LHCN-M2 (cell line): ENCODE measurements at places on chromosomes 5 and 9.

- DNase-seq = no peak
Observed at GRCh38 chr9:13447843-13448422, 168.4 kb upstream of the MPDZ start.

DNA sequence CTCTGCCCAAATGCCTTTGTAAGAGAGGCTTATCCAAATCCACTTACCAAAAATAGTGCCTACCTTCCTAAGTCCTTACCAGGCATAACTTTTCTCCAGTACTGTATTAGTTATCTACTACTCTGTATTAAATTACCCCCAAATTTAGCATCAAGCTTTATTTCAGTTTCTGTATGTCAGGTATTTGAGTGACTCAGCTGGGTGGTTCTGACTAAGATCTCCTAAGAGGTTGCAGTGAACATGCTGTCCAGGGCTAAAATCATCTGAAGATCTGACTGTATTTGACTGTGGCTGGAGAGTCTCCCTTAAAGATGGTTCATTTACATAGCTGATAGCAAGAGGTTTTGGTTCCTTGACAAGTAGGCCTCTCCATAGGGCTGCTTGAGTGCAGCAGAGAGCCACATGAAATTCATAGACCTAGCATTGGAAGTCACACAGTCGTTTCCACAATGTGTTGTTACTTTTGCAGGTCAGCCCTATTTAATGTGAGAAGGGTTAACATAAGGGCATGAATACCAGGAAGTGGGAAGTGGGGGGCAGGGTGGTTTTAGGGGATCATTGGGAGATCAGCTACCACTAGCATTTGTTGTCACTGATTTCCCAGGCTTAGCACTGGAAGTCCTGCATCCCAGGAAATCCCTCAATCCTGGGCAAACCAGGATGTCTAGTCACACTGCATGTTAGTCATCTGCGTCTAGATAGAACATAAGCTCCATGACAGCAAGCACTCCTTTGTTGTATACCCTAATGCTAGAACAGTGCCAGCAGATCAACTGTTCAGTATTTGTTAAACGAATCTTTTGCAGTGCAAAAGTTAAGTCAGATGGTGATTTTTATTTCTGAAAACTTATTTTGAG lies 2.0 kb upstream of the ZNF622 start:
- DNase-seq = peak; percentile 72

GRCh38 chr9:85200726-85201404 lies 531.3 kb downstream of the NTRK2 start:
- no peak for DNase-seq

DNA sequence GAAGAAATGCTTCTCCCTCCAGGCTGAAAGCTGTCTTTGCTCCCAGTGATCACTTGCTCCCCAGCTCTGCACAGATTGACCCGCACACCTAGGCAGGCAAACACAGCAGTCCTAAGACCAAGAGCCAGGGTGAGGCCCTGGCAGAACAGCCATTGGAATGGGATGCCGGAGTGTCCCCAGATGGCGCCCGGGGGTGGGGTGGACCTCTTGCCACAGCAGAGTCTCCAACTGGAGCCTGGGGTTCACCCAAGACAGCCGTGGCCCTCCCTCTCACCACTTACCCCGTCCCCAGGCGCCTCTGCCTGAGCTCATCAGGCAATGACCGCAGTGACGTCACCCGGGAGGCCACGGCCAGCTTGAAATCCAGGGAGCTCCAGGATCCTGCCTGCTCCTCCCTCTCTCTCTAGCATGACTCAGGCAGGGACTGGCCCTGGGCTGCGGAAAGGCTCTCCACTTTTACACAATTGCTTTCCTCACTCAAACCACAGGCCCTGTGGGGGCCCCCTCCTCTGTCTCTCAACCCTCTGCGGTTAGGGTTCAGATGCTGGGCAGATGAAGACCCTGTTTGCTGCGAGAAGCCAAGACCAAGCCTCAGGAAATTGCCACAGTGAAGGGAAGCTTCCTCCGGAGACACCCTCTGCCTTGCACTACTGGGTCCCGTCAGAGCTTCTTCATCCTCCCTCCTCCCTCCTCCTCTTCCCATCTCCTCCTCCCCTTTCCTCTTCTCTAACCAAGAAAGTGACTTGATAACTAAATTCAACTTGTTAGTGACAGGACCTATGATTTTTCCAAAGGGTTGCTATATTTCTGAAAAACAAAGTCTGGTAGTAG lies 24.3 kb upstream of the PTGES start:
- peak; percentile 99 for DNase-seq

GRCh38 chr9:115328677-115329076 lies 210.7 kb upstream of the TNC start:
- DNase-seq = no peak

GRCh38 chr9:81666123-81666522 lies 23.2 kb downstream of the TLE1 start:
- DNase-seq = no peak

DNA sequence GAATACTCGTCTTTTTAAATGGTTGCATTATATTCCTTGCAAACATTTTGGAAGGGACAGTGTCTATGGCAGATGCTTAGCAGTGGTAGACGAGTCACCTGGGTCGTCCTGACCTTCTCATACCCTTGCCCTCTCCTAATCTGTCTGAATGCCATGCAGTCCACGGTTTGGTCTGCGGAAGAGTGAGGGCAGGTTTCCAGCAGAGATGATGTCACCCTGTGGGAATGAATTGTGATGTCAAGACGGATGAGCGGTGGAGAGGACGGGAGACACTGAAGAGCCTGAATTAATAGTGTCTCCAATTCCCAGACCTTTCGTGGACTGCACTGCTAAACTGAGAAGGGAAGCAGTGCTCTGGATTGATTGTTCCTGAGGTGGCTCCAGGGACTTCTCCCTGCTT lies 329.0 kb upstream of the PANK3 start:
- DNase-seq = no peak

GRCh38 chr5:33146881-33147280 lies 293.9 kb upstream of the TARS1 start:
- DNase-seq = peak; percentile 32

GRCh38 chr5:143698574-143698973 lies 113.4 kb upstream of the HMHB1 start:
- DNase-seq = peak; percentile 81

- no peak for DNase-seq
Observed at GRCh38 chr5:52043543-52043942, 660.3 kb downstream of the ISL1 start.

DNA sequence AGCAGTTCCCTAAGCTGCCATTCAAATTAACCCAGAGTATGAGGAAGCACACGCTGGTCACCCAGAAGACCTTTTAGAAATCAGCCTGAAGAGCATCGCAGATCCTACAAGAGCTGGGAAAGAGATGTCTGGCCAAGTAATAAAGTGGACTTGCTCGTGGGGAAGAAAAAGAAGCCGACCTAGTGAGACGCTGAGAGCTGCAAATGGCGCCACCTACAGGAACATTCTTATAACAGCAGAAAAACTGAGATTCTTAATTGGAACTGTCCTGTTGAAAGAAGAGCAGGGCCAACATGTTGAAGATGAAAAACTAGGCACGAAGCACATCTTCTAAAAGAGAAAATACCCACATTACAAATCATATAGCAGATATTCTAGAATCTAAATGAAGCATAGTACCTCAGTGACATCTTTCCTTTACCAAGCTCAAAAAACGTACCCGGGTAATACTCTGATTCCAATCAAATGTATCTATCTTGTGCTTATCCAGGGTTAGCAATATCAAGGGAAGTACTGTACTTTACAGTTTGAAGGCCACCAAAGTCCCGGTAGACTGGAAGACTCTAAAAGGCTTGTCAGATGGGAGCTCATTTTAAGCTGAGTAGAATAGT lies 3.9 kb upstream of the GNAQ start:
- DNase-seq = peak; percentile 70

GRCh38 chr9:101508211-101508610 lies 25.4 kb upstream of the RNF20 start:
- no peak for DNase-seq

GRCh38 chr5:148932355-148932935 lies 106.0 kb downstream of the ADRB2 start:
- peak; percentile 25 for DNase-seq

GRCh38 chr9:69104830-69105527 lies 69.1 kb upstream of the TJP2 start:
- no peak for DNase-seq

- DNase-seq = no peak
Observed at GRCh38 chr5:98319299-98320011, 454.0 kb upstream of the RGMB start.

- DNase-seq = no peak
Observed at GRCh38 chr5:67011422-67011821, 185.2 kb downstream of the CD180 start.

DNA sequence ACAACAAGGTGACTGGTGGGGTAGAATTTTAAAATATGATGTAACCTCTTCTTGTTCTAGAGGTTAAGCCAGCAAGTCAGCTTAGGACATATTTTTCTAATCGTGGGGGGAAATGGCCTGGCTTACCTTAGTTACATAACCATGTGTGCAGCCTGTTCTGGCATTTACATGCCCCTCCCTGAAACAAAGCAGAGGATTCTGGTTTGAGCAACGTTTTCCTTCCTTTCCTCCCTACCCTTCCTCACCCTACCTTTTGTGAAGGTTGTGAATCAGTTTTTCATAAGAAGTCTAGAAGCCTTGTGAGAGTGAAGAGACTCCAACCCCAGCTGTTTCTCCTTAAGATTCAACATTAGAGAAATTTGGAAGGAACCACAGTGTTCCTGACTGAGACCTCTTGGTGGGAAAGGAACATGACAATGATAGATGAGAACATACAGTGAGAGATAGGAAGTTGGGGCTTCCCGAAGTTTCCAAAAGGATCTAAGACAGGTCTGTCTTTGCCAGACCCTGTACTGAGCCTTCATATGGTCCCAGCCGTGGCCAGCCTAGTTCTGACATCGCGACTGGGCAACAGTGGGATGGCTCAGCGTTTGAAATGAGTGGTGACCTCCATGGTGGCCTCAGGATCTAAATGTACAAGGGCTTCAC lies 365.2 kb downstream of the SPATA31D1 start:
- peak; percentile 15 for DNase-seq

GRCh38 chr9:133304158-133304470 lies 29.1 kb upstream of the ABO start:
- no peak for DNase-seq

GRCh38 chr5:1771149-1772065 lies 28.2 kb downstream of the MRPL36 start:
- no peak for DNase-seq

- DNase-seq = no peak
Observed at GRCh38 chr5:175855041-175855720, 16.2 kb upstream of the CPLX2 start.

DNA sequence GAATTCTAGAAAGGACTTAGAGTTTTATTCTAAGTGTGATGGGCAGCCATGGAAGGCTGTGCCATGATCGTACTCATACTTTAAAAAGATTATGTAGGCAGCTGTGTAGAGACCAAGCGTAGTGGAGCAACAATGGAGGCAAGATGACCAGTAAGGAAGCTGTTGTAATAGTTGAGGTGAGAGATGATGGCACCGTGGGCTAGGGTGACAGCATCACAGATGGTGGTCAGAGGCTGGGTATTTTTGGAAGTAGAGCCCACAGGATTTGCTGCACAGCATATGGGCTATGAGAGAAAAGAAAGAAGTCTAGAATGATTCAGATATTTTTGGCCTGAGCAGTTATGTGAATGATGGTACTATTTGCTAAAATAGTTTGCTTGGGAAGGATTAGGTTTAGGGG lies 7.7 kb downstream of the ARHGAP26 start:
- DNase-seq = no peak

DNA sequence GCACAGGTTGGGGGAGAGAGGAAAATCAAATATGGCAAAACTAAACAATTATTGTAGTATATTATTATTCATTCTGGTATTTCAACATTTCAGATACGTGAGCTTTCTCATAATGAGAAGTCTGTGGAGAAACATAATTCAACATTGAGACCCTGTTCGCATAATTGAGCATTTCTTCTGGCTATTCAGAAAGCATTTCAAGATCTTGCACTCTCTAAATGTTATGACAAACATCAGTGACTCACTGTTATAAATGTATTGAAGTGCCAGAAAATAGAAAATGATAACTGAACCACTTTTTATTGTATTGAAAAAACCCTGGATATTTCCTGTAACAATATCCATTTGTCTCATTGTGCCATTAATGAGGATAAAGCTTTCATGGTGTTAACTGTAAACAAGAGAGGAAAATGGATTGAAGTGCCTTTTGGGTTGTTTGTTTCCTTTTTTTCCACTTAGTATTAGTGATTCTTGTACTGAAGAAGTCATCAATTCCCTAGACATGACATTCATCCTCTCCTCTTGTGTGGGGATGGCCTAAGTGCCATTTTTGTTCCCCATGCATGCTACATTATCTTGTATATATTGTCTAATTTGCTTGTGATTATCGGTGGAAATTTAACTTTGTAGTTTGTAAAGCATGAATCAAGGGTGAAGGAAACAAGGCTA lies 124.6 kb downstream of the CAMK4 start:
- DNase-seq = no peak

DNA sequence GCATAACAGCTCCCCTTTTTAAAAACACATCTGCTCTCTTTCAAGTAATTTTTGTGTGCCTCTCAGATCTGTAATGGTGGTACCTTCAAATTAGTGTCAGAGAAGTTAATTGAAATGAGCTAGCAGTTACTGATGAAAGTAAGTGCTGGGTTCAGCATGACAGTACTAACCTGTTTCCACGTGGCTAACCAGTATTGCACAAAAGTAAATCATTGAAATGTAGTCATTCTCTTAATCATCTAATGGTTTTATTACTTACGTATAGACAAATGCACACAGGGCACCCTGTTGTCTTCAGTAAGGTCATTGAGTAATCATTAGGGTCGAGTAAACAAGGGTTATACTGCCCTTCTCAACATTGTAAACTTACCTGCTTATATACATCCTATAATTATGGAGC lies 157.8 kb upstream of the PRR16 start:
- no peak for DNase-seq

DNA sequence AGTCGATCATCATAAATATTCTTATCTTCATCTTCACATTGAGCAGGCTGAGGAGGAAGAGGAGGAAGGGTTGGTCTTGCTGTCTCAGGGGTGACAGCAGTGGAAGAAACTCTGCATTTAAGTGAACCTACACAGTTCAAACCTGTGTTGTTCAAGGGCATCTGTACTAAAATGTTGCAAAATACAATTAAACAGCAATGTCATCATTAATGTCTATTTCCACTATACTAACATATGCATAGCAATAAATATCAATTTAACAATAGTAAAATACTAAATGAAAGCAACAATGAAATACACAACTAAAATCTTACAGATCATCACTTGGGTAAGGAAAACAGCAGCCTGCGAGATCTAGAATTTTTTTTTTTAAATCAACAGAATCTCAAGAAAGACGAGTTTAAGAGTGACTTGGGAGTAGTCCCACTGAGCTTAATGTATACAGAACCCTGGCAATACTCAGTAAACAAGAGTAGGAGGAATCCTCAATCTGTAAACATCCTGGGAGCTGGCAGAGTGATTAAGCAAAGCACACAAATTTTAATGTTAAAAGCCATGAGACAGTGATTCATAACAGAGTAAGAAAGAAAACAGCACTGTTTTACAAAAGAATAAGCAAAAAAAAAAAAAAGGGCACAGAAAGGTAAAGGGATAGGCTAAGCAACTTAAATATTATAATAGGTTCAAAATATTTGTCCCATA lies 10.0 kb downstream of the HOMER1 start:
- DNase-seq = peak; percentile 19

GRCh38 chr5:35803191-35803651 lies 53.5 kb upstream of the IL7R start:
- DNase-seq = peak; percentile 85
